ENCODE measurements at places on chromosomes 6 and 20.

GRCh38 chr6:82260997-82261732 is 13.6 kb upstream of the IBTK start:
- no peaks in the 10 kb centered on the region for H3K36me3 ChIP-seq
- no peak overlapping the region for H3K4me3 ChIP-seq
- no peaks in the 10 kb centered on the region for H3K4me1 ChIP-seq
- H3K27me3 ChIP-seq = no peaks in the 10 kb centered on the region
- no peak overlapping the region for H3K27ac ChIP-seq

GRCh38 chr6:56848105-56848504 is 106.8 kb upstream of the BEND6 start:
- H3K4me1 ChIP-seq = peaks cover 4% of the 10 kb centered on the region
- H3K36me3 ChIP-seq = no peaks in the 10 kb centered on the region
- H3K4me3 ChIP-seq = no peak overlapping the region
- no peak for DNase-seq
- H3K27me3 ChIP-seq = no peaks in the 10 kb centered on the region
- H3K27ac ChIP-seq = no peak overlapping the region

DNA sequence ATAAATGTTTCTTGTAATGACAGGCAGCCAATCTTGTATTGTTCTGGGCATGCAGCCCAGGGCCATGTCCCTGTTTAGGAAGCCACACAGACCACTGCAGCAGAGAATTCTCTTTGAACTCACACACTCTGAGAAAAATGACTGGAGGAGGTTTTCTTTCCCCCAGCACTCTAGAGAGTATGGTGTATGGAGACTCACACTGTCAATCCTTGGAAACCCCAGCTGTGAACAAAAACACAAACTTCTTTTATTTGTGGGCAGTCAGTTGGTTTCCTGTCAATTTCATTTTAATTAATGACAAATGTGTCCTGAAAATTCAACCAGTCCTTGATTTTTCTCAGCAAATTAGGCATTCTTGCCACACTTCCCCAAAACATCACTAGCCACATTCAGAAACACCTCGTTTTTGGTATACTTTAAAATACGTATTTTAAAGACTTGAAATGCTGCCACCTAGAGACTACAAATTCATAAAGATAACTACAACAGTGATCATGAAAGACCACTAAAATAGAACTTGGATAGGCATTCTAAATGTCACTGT is 52.9 kb upstream of the UFL1 start:
- no peaks in the 10 kb centered on the region for H3K36me3 ChIP-seq
- DNase-seq = no peak
- no peak overlapping the region for H3K27ac ChIP-seq
- no peaks in the 10 kb centered on the region for H3K27me3 ChIP-seq
- H3K4me1 ChIP-seq = no peaks in the 10 kb centered on the region

DNA sequence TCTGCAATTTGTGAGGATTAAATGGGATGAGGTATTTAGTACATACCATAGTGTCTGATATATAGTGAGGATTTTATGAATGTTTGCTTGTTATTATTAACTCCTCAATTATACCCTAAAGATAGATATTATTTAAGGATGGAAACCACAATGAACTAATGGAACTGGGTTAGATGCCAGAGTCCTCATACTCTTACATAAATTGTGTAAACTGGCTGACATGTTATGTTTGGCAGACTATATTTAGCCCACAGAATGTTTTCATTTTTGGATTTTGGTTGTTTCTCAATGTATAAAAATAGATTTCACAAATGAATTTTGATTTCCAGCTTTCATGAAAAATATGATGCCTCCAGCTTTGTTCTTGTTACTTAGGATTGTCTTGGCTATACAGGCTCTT is 37.6 kb downstream of the HTR1B start:
- H3K27ac ChIP-seq = no peak overlapping the region
- no peaks in the 10 kb centered on the region for H3K27me3 ChIP-seq
- H3K36me3 ChIP-seq = no peaks in the 10 kb centered on the region
- H3K4me1 ChIP-seq = no peaks in the 10 kb centered on the region
- no peak overlapping the region for H3K4me3 ChIP-seq

- no peak overlapping the region for H3K4me3 ChIP-seq
- H3K27ac ChIP-seq = no peak overlapping the region
- no peaks in the 10 kb centered on the region for H3K4me1 ChIP-seq
- no peak for DNase-seq
Measured at GRCh38 chr20:52812231-52812847, 159.8 kb upstream of the TSHZ2 start.

GRCh38 chr20:61502433-61502832 is 250.4 kb downstream of the CDH4 start:
- no peak overlapping the region for H3K27ac ChIP-seq
- no peaks in the 10 kb centered on the region for H3K27me3 ChIP-seq
- DNase-seq = no peak
- peaks cover 7% of the 10 kb centered on the region for H3K4me1 ChIP-seq
- H3K4me3 ChIP-seq = no peak overlapping the region

- H3K36me3 ChIP-seq = no peaks in the 10 kb centered on the region
- H3K27ac ChIP-seq = no peak overlapping the region
- no peak for DNase-seq
- H3K27me3 ChIP-seq = no peaks in the 10 kb centered on the region
- H3K4me3 ChIP-seq = no peak overlapping the region
Measured at GRCh38 chr6:39897698-39898097, 36.6 kb downstream of the MOCS1 start.

DNA sequence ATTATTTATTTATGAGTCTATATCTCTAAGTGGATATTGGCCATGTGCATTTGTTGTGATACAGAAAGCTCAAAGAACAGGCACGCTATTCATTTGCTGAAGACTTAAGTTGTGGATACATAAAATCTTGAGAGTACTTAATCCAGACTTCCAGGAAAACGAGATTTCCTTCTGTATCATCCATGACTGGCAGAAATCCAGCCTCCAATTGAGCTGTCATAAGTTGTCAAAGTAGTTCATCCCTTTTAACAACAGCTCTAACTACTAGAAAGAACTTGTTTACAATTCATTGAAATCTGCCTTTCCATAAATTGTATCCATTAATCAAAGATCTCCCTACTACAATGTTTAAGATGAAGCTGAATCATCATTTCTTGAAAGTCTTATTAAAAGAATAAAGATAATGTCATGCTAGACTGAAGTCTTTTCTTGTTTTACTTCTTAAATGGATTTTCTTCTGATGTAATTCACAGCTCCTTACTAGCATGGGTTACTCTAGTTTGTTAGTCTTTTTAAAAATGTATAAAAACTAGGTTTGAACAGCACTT is 447.3 kb upstream of the CITED2 start:
- H3K27me3 ChIP-seq = no peaks in the 10 kb centered on the region
- no peaks in the 10 kb centered on the region for H3K36me3 ChIP-seq
- H3K4me3 ChIP-seq = no peak overlapping the region
- DNase-seq = no peak
- no peaks in the 10 kb centered on the region for H3K4me1 ChIP-seq

GRCh38 chr20:40154514-40154913 is 534.5 kb downstream of the MAFB start:
- no peak overlapping the region for H3K27ac ChIP-seq
- no peaks in the 10 kb centered on the region for H3K4me1 ChIP-seq
- H3K36me3 ChIP-seq = no peaks in the 10 kb centered on the region
- H3K4me3 ChIP-seq = no peak overlapping the region
- DNase-seq = no peak

GRCh38 chr20:47661714-47662113 is 123.6 kb downstream of the SULF2 start:
- peaks cover 3% of the 10 kb centered on the region for H3K4me1 ChIP-seq
- H3K4me3 ChIP-seq = no peak overlapping the region
- H3K27me3 ChIP-seq = no peaks in the 10 kb centered on the region
- H3K36me3 ChIP-seq = no peaks in the 10 kb centered on the region
